Effector memory CD4-positive, alpha-beta T cell (primary cell): ENCODE measurements at places on chromosomes 5 and 9.

- no peak for DNase-seq
Measured at GRCh38 chr9:121445986-121446385, 53.7 kb downstream of the GGTA1 start.

GRCh38 chr9:122008559-122008958, 84.5 kb downstream of the TTLL11 start:
- no peak for DNase-seq

GRCh38 chr5:95959888-95960666, 1.6 kb downstream of the ELL2 start:
- DNase-seq: no peak

DNA sequence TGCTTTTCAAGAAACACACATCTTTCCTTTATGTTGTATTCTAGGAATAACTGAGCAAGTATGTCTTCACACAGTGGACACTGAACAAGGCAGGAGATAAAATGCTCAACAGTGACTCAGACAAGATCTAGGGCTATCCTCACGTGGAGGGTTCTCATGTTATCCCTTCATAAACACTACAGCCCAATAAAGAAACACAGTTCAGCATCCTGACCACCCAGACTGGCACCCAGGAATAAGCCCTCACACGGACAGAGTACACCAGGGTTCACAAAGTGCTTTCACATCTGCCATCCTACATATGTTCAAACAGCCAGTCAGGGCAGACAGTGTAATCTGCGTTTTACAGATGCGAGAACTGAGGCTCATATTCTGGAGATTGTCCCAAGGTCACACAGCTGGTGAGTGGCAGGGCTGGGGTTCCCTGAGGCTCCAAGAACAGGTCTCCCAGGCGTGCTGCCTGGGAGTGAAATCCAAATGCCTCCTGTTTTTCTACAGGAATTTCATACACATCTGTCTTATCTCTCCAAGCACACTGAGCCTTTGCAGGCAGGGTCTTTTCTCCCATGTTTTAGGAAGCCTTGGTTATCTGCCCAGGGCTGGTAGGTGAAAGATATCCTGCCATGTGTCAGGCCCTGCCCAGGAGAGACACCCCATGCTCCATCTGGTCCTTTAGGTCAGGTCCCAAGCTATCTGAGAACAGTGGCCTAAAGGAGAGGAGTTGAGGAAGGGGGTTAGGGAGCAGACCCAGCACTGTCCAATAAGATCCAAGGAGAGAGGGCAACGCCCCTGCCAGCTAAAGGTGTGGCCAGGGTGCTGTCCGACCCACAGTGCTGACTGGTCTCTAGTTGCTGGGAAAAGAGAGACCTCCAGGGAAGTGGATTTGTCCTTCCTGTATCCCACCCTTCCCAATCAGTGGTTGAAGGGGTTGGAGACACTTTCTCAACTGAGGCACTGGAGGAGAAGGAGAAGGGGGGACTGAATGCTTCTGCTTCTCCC, 47.9 kb upstream of the XPA start:
- DNase-seq: no peak

GRCh38 chr5:126624534-126624933, 23.8 kb downstream of the PHAX start:
- DNase-seq: no peak

DNA sequence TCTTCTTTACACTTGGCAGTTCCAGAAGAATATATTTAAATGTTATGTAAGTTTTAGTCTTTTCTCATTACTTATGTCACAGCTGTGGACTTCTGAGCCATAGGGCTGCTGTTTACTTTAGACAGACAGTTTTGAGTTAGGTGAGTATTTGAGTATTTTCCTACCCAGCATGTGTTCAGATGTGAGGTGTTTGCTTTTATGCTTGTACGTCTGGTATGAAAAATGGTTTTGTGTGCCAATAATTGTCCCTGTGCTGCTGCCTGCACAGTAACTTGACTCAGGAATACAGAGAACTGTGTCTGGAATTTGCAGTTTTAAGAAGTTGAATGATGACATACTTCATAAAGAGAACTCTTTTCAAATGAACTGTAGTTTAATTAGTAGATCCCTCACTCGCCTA, 20.8 kb downstream of the MEGF10 start:
- DNase-seq: no peak

- DNase-seq: no peak
Measured at GRCh38 chr9:24464319-24464951, 81.3 kb downstream of the IZUMO3 start.

- DNase-seq: no peak
Measured at GRCh38 chr5:131647048-131647769, 12.2 kb upstream of the RAPGEF6 start.

DNA sequence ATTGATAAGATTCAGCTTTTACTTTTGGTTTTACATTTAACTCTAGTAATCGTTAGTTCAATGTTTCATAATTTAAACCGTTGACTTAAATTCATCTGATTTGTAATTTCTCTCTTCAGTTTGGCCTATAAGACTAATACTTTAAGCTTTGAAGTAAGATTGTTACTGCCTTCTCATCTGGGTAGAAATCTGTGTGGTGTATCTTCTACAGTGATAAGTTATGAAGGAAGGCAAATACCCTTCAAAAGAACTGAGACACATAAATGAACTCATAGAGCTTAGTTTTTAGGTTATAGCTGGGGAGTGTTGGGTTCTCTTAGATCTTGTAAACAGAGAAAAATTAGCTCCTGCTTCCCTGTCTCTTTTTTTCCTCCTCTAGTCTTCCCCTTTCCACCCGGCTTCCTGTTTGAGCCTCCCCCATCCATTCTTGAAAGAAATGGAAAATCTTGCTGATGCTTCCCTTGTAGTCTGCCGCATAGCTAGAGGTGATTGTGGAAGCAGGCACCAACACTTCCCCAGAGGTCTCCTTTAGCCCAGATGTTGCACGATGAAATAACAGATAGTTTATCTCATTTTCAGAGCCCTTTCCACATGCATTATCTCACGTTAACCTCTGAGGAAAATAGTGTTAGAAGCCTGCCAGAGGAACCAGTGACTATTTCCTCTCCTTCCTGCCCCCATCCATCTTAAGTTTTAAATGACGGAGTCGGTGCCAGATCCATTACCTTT, 2.0 kb upstream of the F2RL2 start:
- DNase-seq: no peak

- DNase-seq: peak; percentile 61
Measured at GRCh38 chr9:133992780-133993634, 883 bp upstream of the VAV2 start.

DNA sequence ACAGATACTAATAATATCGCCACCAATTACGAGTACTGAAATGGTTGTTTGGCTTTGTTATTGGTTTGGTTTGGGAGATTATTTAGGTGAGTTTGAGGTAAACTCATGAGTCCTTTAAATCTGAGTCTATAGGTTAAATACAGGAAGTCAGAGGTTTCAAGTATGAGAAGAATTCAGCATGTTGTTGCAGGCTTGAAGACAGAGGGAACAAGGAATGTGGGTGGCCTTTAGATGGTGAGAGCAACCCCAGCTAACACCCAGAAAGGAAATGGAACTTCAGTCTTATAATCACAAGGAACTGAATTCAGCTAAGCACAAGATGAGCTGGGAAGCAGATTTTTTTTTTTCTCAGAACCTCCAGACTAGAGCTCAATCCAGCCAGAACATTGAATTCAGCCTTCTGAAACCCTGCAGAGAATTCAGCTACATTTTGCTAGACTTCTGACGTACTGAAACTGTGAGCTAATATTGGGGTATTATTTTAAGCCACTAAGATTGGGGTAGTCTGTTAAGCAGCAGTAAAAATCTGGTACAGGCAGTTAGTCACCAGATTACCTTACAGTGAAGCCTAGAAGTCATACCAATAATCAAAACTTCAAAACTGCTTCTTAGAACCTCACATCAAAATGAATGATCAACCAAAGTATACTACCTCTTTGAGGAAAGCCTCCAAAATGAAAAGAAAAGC, 216.0 kb upstream of the PUM3 start:
- no peak for DNase-seq

GRCh38 chr9:79492092-79493009, 79.4 kb upstream of the TLE4 start:
- no peak for DNase-seq

DNA sequence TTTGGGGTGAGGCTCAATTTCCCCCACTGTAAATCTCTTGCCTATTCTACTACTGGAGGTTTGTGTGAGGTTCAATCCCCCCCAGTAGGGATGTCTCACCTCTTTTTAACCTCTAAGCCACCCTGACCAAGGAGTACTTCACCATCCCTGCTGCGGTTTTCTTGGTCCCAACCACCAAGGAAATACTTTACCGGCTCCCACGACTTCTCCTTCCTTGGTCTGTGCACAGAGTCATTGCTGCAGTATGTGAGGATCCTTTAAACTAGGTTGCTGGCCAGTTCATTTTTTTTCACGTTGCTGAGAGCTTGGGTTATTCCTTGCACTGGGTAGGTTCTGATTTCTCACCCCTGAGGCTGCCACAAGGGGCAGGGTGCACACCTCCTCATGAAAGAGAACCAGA, 22.5 kb upstream of the HMGCS1 start:
- no peak for DNase-seq

GRCh38 chr5:124902097-124902821, 155.8 kb upstream of the ZNF608 start:
- DNase-seq: no peak

DNA sequence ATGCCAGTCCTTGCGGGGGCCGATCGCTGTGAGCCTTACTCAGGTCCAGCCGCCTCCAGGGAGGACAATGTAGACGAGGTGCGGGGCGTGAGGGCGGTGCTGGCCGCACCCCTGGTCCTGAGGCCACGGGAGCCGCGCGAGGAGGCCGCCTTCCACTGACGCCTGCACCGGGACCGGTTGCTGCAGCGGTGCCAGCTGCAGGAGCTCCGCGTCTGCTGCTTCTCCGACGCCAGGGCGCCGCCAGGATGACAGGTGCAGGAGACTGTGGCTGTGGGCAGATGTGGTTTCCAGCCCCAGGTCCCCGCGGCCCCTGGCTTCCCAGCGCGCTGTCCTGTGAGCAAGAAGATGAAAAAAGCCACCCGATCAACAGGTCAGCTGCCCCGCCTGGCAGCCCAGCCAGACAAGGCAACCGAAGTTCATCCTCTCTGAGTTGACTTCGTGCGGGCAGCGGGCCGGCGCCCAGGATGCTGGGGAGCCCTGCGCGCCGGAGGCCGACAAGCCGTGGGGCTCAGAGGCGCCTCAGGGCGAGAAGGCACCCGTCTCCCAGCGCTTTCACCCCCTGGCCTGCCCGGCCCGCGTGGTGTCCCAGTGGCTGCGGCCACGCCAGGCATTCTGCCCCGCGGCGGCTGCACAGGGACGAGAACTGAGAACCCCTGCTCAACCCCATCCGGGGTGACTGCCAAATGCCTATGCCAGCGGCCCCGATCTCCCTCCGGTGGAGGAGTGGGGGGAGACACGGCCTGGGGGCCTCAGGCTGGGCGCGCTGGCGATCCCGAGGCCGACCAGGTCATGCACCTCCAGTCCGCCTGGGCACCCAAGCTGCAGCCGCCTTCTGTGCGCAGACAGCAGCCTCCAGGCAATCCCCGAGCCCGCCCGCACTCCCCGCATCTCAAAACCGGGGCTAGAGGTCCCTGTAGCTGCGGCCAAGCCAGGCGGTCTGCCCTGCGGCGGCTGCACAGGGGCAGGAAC, 43.4 kb upstream of the BICD2 start:
- no peak for DNase-seq

- DNase-seq: no peak
Measured at GRCh38 chr9:20573023-20573422, 49.3 kb downstream of the MLLT3 start.

DNA sequence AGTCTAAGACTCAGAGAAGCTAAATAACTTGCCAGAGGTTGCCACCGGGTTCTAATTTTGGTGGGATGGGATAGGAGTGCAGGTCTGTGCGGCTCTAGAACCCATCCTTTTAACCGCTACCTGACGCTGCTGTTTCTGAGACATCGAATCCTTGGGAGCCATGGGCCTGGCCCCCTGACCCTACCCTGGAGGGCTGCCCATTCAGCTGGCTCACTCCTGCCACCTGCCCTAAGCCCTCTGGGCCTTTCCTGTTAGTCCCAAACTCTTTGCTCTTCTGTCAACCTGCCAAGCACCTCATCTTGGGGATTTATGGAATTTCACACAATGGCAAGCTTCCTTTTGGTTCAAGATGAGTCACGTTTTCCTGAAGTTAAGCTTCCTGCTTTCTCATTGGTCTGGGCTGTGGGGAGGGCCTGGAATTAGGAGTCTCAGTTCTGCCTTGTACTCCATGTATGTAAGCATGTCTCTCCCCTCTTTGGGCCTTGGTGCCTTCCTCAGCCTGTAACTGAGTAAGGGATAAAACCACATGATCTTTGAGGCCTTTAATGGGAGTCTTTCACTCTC, 26.6 kb downstream of the ENHO start:
- DNase-seq: no peak

GRCh38 chr5:153445875-153446579, 44.4 kb upstream of the GRIA1 start:
- DNase-seq: no peak

DNA sequence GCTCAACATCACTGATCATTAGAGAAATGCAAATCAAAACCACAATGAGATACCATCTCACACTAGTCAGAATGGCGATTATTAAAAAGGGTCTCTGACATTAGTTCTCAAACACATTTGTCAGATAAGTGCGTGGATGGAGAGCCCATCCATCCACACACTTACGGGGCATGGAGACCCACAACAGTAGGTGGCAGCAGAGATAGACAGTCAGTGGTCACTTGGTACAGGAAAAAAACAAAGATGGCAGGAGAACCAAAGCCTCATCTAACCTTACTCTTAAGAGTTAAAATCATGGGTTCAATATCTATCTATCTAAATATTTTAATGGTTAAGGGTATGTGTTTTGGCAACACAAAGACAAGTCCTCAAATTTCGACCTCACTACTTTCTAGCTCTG, 1378.7 kb upstream of the C9orf72 start:
- DNase-seq: no peak

- no peak for DNase-seq
Measured at GRCh38 chr5:58069846-58070245, 390.0 kb downstream of the PLK2 start.

DNA sequence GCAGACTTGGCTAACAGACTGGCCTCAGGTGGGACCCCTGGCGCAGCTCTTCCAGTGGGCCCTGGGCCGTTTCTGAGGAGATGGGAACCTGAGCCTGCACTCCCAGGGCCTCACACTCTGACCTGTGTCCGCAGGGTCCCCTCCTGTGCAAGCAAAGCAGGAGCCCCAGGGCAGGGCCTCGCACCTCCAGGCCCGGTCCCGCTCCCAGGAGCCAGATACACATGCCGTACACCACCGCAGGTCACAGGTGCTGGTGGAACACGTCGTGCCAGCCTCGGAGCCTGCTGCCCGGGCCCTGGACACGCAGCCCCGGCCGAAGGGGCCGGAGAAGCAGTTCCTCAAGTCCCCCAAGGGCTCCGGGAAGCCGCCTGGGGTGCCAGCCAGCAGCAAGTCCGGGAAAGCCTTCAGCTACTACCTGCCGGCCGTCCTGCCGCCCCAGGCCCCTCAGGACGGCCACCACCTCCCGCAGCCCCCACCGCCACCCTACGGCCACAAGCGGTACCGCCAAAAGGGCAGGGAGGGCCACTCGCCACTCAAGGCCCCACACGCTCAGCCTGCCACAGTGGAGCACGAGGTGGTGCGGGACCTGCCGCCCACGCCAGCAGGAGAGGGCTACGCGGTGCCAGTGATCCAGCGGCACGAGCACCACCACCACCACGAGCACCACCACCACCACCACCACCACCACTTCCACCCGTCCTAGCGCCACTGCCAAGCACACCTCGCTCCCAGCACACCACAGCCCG, 29.2 kb downstream of the NKD2 start:
- no peak for DNase-seq
